ENCODE measurements at places on chromosomes 2 and 18.
A peak's percentile ranks its signal among the peaks of the same experiment; 100 is the strongest.

GRCh38 chr2:8938384-8938783 lies 65.1 kb downstream of the MBOAT2 start:
- no peak for DNase-seq

GRCh38 chr2:29398384-29399237 lies 283.4 kb downstream of the CLIP4 start:
- DNase-seq, result no peak

GRCh38 chr2:47217277-47217676 lies 62.2 kb upstream of the STPG4 start:
- no peak for DNase-seq

- DNase-seq, result peak; percentile 80
Observed at GRCh38 chr18:76620321-76621170, 125.5 kb upstream of the ZNF516 start.

DNA sequence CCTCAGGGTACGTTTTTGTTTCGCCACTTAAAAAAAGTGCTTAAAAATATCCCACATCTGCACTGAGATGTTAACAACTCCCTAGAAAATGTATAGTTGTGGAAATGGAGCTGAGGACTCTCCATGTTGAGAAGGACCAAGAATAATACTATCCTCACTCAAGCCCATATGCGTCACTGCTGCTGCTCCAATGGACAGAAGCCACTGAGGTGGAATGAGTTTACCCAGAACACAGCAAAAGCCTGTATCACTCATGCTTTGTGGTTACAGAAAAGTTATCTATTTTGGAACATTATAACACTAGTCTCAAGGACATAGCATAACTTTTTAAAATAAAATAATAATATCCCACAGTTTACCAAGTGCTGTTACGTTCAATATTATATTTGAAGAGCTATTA lies 31.9 kb downstream of the DSC3 start:
- no peak for DNase-seq

GRCh38 chr2:219627103-219628100 lies at the start of gene SLC4A3:
Gene SLC4A3, plus strand, starts transcription at chr2:219627630. Its CDS starts 363 bp downstream, at chr2:219627993.
- peak; percentile 24 for DNase-seq

GRCh38 chr18:12312976-12313375 lies 4.9 kb downstream of the TUBB6 start:
- DNase-seq, result no peak

- no peak for DNase-seq
Observed at GRCh38 chr18:23934863-23935262, 79.7 kb upstream of the TTC39C start.

GRCh38 chr2:146437712-146438111 lies 1407.1 kb upstream of the ACVR2A start:
- DNase-seq, result no peak

DNA sequence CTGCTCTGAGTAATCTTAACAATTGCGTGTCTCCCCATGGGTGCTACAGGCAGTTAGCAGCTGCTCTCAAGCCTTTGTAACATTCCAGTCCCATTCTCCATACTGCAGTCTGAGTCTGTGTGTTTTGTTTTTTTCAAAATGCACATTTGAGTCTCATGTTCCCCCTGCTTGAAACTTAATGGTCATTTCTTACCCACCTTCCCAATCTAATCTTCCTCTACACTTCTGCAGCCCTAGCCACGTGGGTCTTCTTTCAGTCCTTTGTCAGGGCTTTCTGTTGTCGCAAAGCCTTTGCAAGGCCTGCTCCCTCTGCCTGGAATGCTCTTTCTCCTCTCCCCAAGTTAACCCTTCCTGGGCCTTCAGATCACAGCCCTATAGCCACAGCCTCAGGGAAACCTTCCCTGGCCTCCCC lies 24.5 kb downstream of the ELAC1 start:
- no peak for DNase-seq

GRCh38 chr2:98334439-98335078 lies 11.7 kb upstream of the CNGA3 start:
- DNase-seq, result no peak

- DNase-seq, result no peak
Observed at GRCh38 chr2:30781961-30782533, 25.2 kb downstream of the CAPN13 start.

DNA sequence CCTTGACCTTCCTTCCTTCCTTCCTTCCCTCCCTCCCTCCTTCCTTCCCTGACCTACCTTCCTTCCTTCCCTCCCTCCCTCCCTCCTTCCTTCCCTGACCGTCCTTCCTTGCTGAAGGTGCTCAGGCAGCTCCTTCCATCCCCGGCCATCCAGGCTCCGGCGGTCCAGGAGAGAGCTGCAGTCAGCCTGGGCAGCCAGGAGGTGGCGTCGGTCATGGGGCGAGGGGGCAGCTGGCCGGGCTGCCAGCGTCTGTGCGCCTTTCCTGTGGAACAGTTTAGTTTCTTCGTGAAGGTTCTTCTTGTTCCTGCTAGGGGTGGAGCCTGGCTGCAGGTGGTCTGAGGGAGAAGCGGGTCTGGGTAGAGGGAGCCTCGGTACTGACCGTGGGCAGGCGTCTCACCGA lies 15.7 kb downstream of the GPR35 start:
- no peak for DNase-seq

- no peak for DNase-seq
Observed at GRCh38 chr18:47492691-47493090, 241.2 kb upstream of the SKOR2 start.

DNA sequence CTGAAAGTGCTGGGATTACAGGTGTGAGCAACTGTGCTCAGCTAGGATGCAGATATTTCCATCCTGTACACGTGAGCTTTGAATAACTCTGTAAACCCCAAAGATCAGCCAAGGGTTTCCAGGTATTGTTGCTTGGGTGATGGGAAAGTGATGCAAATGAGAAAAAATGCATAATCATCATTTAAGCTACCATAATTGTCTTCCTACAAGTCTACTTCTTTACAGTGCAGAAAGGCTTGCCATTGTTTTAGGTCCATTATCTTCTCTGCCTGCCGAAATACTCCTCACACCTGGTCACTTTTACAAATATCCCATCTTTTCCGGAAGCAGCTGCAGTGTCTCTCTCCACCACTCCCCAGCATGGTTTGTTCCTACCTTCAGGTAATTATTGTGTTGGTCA lies 259.8 kb upstream of the CCDC68 start:
- DNase-seq, result no peak

- peak; percentile 39 for DNase-seq
Observed at GRCh38 chr2:233349005-233349998, 5.0 kb upstream of the DGKD start.

DNA sequence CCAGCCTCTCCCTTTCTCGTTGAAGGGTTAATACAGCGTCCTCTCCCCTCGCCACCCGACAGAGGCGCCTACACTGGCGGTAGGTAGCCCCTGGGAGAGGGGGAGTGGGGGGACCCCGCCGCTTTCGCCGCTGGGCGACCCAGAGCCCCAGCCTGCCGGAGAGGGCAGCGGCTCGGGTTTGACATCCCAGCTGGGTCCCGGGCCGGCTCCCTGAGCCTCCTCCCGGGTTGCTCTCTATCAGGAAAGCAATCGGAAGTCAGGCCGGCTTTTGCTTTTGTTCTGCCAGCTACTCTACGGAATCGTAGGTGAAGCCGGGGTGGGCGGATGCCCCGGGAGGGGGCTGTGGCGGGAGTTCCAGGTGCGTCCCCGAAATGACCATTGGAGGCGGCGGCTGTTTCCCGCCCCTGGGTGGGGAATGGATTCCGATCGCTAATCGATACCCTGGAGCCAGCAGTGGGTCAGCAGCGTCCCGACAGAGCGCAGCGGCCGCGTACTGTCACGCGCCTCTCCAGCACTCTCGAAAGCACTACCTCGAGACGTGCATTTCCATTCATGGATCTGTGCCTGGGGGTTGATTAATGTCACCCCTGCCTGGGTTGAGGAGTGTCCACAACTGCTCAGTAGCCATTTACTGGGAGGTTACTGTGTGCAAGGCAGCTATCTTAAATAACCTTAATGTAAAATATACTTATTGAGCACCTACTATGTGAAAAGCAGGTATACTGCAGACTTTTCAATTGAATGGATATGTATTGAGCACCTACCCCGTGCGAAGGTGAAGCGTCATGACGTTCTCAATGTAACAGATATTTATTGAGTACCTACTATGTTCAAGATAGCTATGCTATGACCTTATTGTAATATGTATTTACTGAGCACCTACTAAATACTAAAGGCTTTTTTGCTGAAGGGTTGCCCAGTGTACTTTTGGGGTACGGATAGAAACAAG lies 1.1 kb downstream of the MAPK4 start:
- DNase-seq, result peak; percentile 13

DNA sequence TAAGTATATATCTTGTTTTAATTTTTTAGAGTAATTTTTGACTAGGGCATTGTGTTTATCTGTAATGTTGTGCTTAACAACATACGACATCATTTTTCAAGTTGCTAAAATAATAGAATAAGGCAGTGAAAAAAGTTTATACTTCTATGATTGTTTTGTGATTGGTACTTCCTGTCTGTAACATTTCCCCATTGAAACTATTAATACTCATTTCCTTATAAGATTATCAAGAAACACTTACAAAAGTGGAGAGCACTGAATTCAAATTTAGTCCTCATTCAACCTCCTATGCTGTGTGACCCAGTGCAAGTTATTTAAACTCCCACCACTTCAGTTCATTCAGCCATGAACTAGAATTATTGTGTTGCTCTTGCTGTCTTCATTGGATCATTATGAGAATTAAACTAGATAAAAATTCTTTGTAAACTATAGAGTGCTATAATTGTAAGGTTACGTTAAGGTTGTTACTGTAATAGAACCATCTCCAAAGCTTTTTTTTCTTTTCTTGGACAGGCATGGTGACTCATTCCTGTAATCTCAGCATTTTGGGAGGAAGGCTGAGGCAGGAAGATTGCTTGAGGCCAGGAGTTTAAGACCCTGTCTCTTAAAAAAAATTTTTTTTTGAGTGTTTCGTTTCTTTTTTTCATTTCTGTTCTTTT lies 2.8 kb downstream of the ETAA1 start:
- no peak for DNase-seq

GRCh38 chr2:100291152-100291970 lies 30.9 kb downstream of the LONRF2 start:
- peak; percentile 93 for DNase-seq

GRCh38 chr2:199382091-199382490 lies 75.6 kb downstream of the SATB2 start:
- DNase-seq, result no peak

DNA sequence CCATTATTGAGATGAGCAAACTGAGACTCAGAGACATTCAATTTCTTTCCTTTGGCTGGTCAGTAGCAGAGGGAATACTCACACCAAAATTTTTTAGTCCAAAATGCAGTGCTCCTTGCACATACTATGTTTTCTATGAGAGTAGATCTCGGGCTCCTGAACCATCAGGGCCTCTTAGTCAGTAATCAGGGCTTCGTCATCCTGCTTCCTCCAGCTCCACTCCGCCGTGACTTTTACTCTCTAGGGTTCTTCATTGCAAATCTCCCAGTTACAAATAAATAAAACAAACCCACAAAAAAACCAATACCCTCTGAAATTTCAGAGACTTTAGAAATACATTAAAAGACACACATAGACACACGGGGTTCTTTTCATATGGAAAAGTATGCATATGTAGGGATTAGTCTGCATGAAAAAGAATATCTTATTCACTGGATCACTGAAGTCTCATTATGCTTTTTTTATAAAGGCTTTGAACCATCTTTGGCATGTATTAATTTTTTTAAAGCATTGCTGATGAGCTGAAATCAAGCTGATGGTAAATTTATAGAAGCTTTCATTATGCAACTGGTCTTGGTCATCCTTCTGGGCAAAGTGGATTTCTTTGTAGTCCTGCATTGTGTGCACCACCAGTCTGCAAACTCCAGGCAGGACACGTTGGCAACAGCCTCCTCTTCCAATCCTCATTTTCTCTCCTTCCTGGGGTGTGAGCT lies 235.0 kb downstream of the ICOS start:
- no peak for DNase-seq

DNA sequence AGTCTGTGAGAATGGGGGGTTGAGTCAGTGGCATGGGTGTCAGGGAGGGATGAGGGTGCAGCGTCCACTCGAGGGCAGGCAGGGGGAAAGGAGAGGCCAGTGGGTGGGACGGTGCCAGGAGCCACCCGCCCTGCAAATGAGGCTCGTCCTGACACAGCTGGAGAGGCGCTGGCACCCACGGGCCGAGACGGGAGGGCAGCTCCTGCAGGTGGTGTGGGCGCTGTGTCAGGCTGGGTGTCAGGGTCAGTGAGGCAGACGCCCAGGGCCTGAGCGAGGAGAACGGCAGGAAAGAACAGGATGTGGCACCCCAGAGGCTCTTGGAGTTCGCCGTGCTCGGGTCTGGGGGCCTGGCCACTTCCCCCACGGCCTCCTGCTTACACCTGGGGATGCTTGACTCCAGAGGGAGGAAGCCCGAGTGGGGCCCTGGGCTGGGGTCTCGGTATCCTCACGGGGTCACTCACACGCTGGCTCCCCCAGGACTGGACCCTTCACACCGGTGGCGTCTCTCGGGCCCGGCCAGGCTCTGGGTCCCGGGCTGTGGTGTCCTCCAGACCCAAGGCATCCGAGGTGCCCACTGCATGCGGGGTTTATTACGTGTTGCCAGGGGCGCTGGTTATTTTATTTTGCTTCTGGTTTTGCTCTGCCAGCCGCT lies 130.5 kb upstream of the CTDP1 start:
- DNase-seq, result no peak

- DNase-seq, result no peak
Observed at GRCh38 chr18:70662588-70662987, 373.7 kb downstream of the SOCS6 start.

- DNase-seq, result no peak
Observed at GRCh38 chr2:221178139-221178538, 394.0 kb downstream of the EPHA4 start.

- DNase-seq, result no peak
Observed at GRCh38 chr18:77737405-77737804, 487.8 kb downstream of the GALR1 start.

GRCh38 chr2:134393075-134393461 lies 139.2 kb downstream of the MGAT5 start:
- peak; percentile 50 for DNase-seq

DNA sequence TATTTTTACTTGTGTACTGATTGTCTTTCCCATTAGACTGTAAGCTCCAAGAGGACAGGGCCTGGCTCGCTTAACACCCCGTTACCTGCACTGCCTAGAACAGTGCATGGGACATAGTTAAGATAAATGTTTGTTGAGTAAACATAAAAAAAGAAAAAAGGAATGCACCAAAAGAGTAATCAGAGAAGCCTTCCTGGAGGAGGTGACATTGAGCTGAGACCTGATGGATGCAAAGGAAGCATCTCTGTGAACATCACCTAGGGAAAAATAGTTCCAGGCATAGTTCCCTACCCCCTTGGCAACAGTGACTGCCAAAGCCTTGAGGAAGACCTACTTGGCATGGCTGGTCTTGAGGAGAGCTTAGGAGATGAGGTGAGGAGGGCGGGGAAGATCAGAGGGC lies 924 bp upstream of the TFCP2L1 start:
- no peak for DNase-seq
